ENCODE measurements at places on chromosomes 5 and 9. TPM values are rescaled to one million over a fixed set of nuclear protein-coding genes. Genes with fewer than 3 reads are reported as not detected.

The PGM5 gene
- 5.8 TPM for total RNA-seq

DNA sequence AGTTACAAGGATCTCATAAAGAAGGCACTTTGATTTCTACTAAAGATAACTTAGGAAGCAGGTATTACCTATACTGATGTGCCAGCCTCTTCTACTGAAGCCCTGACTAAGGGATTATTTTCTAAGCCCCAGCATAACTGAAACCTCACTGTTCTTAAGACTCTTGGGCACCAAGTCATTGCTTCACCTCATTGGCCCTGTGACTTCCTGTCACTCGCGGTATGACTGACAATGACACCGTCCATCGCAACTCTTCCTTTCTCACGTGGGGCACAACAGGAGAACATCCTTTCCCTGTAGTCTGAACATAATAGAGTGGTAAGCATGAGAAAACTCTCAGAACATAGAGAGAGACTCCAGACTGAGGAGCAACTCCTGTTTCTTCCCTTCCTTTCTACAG lies 6.4 kb downstream of the OR2V2 start:
- H3K27me3 ChIP-seq: peaks cover 81% of the 10 kb centered on the region
- no peak overlapping the region for H3K4me3 ChIP-seq
- no peaks in the 10 kb centered on the region for H3K4me1 ChIP-seq
- no peak for DNase-seq

DNA sequence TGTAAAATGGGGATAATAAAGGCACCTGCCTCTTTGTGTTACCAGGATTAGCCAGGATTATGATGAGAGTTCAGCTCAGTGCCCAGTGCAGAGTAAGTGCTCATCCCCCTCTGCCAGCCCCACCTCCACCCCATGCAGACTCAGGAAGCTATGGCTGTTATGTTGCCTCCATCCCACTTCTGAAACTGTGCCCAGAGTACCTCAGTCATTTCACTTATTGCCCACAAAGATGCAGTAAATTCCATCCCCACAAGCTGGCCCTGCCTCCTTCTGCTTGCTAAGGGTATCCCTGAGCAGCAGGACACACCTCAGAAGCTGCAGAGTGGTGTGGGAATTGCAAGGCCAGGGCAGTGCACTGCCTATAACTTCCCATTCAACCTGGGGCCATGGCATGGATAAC lies 415.1 kb downstream of the SPOCK1 start:
- no peak overlapping the region for H3K27ac ChIP-seq
- no peaks in the 10 kb centered on the region for H3K36me3 ChIP-seq
- H3K27me3 ChIP-seq: peaks cover 47% of the 10 kb centered on the region
- H3K4me1 ChIP-seq: peaks cover 21% of the 10 kb centered on the region

DNA sequence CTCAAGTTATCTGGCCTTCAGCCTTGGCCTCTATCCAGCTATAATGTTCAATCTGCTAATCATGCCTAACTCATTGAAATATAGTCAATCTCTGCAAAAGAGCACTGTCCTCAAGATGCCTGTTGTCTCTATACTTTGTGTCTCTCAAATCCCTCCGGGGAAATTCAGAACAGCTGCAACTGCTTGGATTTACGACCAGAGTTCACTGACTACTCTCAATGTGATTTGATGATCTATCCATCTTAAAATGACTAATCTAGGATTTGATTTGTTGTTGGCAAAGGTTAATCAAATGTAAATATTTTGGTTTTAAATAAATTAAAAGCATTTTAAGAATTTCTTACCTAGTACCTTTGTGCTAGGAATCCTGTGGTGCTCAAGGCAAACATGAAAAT lies 40.9 kb downstream of the SVEP1 start:
- H3K27me3 ChIP-seq: peaks cover 3% of the 10 kb centered on the region
- H3K36me3 ChIP-seq: peaks cover 7% of the 10 kb centered on the region
- DNase-seq: no peak
- no peak overlapping the region for H3K27ac ChIP-seq
- H3K4me3 ChIP-seq: no peak overlapping the region

DNA sequence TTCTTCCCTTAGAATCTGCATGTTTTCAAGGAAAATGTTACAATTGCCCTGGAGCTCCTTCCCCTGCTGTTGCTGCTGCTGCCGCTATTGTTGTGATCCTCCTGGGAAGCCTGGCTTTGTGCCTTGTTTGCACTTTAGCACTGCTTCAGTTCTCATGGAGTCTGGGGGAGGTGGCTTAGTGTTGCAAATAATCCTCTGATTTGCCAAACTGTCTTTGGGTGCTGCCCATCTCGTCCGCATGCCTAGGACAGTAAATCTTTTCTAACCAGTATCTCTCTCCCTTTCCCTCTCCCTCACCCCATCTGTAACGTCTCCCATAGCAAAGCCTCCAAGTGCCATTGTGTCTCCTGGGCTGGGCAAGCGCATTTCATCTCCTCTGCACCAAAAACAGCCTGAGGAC lies 30.3 kb downstream of the FAM240B start:
- peak overlapping the region; percentile 31 for H3K27ac ChIP-seq
- no peaks in the 10 kb centered on the region for H3K36me3 ChIP-seq
- H3K4me1 ChIP-seq: peaks cover 18% of the 10 kb centered on the region
- peak overlapping the region; percentile 6 for H3K4me3 ChIP-seq

DNA sequence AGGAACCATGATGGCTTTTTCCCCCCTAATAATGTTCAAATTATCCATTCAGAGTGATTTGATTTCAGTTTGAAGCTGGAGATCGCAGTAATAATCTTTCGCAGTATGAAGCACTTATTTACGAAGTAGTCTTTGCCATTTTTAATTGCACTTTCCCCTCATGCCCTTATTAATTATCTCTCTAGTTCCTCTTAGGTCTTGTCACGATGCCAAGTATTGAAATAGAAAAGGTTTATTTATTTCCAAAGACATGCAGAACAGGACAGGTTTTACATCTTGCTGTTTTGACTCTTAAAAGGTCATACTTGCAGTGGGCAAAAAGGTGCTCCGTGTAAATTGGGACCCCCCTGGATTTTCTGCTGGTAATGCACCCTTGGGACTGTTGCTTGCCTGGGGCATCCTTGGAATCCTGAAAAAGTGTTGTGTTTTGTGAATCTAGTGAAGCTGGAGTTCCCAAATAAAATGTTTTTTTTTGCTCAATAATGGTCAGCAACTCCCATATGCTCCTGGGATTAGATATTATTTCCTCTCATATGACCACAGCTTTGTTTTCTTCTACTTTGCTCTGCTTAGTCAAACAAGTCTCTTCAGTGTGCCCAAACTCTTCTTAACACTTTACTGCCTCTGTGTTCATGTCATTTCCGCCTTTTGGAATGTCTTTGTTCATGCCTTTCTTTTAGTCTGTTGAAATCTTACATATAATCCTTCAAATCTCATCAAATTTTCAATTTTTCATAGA lies 278.3 kb downstream of the TMEM38B start:
- H3K27me3 ChIP-seq: no peaks in the 10 kb centered on the region
- no peaks in the 10 kb centered on the region for H3K36me3 ChIP-seq
- no peak for DNase-seq
- H3K27ac ChIP-seq: no peak overlapping the region

DNA sequence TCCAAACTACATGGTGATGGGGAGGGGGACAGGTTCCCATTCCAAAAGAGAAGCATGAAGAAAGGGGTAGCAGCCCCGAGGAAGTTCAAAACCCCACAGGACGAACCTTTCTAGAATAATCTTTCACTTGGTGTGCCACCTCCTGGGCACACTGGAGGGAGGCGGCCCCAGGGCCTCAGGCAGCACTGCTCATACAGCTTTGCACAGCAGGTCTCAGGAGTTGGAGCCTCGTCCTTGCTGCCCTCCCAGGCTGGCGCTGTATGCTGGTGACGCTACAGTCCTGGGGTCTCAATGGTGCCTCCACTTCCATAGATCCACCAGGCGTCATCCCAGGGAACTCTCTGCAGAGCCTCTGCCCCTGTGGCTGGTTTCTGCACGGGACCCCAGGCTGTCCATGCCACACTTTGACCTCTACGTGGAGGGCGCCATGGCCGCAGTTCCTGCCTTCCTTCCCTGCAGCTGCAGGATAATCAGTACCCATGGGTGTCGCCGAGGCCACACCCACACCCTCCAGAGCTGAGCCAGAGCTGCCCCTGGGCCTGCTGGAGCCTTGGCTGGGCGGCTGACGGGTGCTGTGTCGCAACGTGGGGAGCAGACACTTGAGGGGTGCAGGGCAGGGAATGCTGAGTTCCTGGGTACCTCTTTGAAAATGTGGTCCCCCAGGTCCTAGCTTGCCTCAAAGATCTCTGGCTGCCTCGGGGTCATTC lies 95.3 kb downstream of the COL5A1 start:
- no peak for DNase-seq
- peaks cover 4% of the 10 kb centered on the region for H3K27me3 ChIP-seq
- no peak overlapping the region for H3K27ac ChIP-seq
- peaks cover 12% of the 10 kb centered on the region for H3K4me1 ChIP-seq
- peaks cover 4% of the 10 kb centered on the region for H3K36me3 ChIP-seq

DNA sequence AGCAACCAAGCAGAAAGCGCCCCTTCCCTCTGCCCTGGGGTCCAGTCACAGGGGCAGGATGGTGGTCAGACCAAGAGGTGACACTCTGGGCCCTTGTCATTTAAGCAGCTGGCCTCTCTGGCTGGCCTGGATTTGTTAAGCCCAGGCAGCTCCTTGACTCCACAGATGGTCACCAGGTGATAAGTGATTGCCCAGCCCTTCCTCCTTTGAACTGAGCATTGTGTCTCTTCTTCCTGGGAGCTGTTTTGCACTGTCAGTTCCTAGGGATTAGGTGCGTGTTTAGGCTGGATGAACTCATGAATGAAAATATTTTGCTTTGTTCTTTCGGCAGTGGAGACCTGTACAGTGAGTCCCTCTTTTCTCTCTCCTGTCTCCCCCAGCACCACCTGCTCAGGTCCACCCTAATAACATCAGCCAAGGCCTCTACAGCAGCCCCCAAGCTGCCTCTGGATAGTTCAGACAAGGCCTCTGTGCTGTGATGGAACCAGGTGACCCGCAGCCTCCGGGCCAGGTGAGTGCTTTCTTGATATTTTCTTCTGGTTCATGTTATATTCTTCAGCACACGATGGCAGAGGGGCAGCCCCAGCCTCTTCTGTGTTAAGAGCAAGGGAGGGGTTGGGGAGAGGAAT lies 139.7 kb upstream of the PITX1 start:
- peaks cover 50% of the 10 kb centered on the region for H3K27me3 ChIP-seq
- no peak overlapping the region for H3K4me3 ChIP-seq
- peaks cover under 1% of the 10 kb centered on the region for H3K4me1 ChIP-seq
- DNase-seq: no peak
- no peak overlapping the region for H3K27ac ChIP-seq
- no peaks in the 10 kb centered on the region for H3K36me3 ChIP-seq

GRCh38 chr5:110397281-110397680 lies 329.2 kb downstream of the TMEM232 start:
- DNase-seq: no peak
- no peaks in the 10 kb centered on the region for H3K27me3 ChIP-seq
- no peak overlapping the region for H3K4me3 ChIP-seq
- H3K4me1 ChIP-seq: peaks cover 5% of the 10 kb centered on the region

GRCh38 chr5:96037128-96037527 lies 75.5 kb upstream of the ELL2 start:
- no peaks in the 10 kb centered on the region for H3K27me3 ChIP-seq
- no peak for DNase-seq
- no peaks in the 10 kb centered on the region for H3K36me3 ChIP-seq
- H3K4me1 ChIP-seq: no peaks in the 10 kb centered on the region
- no peak overlapping the region for H3K4me3 ChIP-seq

The IL7R gene
- total RNA-seq: not detected

The RNF183 gene
- total RNA-seq: 0.77 TPM

GRCh38 chr5:150562832-150563231 lies 54.9 kb downstream of the NDST1 start:
- H3K27ac ChIP-seq: no peak overlapping the region
- peaks cover 5% of the 10 kb centered on the region for H3K36me3 ChIP-seq
- no peaks in the 10 kb centered on the region for H3K27me3 ChIP-seq
- no peak overlapping the region for H3K4me3 ChIP-seq
- no peak for DNase-seq

DNA sequence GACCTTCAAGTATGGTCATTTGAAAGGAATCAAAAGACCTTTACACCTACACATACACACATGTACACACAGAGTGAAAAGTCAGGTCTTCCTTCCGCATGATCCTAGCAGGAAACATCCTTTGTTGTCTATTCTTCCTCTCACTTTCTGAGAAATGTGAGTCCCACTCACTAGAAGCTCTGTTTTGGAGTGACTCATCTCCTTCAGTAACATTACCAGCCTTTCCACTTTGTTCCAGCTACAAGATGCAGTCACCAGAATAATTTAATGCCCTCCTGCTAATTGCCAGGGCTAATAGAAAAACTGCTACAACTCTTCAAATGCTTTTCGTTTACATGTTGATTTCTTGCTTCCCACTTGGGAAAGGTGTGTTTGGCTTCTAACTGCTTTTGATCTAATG lies 417.3 kb downstream of the RASEF start:
- H3K36me3 ChIP-seq: no peaks in the 10 kb centered on the region
- H3K27me3 ChIP-seq: no peaks in the 10 kb centered on the region
- DNase-seq: no peak
- no peak overlapping the region for H3K27ac ChIP-seq

The PRUNE2 gene
- total RNA-seq: 3.3 TPM

- DNase-seq: no peak
- peak overlapping the region; percentile 98 for H3K4me3 ChIP-seq
- peaks cover 3% of the 10 kb centered on the region for H3K27me3 ChIP-seq
- no peaks in the 10 kb centered on the region for H3K36me3 ChIP-seq
- peak overlapping the region; percentile 74 for H3K27ac ChIP-seq
Measured at GRCh38 chr5:139650689-139651042, 2.5 kb downstream of the CXXC5 start.

The NDST1 gene
- 96.5 TPM for total RNA-seq

The MEGF10 gene
- total RNA-seq: 13.3 TPM

The POLR3G gene
- 1.1 TPM for total RNA-seq

DNA sequence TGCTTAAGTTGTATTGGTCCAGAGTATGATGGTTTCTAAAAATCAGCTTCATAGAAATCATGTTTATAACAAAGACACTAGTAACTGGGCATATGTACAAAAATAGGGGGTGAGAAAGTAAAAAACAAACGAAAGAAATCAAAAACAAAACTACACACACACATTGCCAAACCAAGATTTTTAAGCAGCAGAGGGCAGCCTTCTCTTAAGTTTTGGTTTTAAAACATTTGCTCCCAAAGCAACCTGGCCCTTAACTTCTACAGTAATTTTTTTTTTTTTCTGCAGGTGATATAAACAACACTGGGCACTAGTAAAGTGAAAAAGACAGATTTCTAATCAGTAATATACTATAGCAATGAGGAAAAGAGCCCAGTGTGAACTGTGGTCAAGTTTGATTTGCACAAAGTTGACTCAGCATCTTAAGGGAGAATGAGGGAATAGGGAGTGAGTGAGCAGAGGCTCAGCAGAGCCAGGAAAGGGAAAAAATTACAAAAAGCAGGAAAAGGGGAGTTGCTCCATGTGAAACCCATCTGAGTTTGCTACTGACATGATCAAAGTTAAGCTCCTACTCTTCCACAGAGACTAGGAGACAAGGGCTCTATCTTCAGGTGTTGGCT lies 13.4 kb upstream of the GAPT start:
- H3K27ac ChIP-seq: no peak overlapping the region
- H3K27me3 ChIP-seq: no peaks in the 10 kb centered on the region
- no peaks in the 10 kb centered on the region for H3K4me1 ChIP-seq
- no peak for DNase-seq

The JAKMIP2 gene
- 13.8 TPM for total RNA-seq

The BRD9 gene
- total RNA-seq: 38.2 TPM

DNA sequence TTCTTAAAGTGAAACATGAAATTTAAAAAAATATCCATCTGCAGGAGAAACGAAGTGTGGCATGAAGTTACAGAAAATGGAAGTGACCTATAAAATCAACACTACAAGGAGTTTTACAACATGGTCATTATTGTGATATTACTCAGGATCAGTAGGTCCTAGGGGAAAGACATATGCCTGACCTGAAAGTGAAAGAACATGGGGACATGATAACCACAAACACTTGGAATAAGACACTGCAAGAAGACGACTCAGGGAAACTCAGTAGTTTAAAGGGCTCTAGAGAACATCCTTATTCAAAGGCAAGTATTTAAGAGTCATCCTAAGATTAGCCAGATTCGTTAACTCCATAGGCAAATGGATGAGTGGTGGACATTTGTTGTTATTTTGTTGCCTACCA lies 19.9 kb upstream of the LPAR1 start:
- DNase-seq: no peak
- H3K27me3 ChIP-seq: no peaks in the 10 kb centered on the region
